Hepatocyte (in vitro differentiated cells): ENCODE measurements at places on chromosomes 5 and 9.
A peak's percentile ranks its signal among the peaks of the same experiment; 100 is the strongest.

DNA sequence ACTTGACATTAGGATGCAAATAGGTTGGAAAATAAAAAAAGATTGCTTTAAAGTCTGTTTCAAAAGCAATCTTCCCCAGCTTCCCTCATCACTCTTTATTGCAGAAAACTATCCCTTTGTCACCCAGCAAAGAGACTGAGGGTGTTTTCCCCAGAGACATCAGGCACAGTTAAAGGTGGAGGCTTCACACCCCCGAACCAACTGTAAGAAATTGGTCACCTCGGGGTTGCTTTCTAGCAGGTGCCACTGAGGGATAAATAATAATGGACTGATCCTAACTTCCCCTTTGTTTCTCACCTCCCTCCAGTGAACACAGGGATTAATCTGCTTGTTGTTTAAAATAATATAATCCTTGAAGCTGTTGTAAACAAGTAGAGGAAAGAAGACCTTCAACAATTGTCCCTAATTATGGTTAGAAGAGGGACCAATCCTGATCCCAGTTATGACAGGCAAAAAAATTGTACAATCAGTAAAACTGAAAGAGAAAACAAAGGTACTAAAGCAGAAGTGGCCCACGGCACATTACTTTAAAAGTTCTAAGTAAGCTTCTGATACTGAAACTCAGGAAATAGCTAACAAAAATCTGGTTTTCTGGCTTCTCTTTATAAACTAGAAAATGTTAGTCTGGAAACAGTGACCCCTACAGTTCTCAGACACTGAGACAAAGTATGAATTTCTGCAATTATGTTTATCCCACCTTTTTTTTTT lies 6.6 kb upstream of the PCSK1 start:
- no peak for DNase-seq

DNA sequence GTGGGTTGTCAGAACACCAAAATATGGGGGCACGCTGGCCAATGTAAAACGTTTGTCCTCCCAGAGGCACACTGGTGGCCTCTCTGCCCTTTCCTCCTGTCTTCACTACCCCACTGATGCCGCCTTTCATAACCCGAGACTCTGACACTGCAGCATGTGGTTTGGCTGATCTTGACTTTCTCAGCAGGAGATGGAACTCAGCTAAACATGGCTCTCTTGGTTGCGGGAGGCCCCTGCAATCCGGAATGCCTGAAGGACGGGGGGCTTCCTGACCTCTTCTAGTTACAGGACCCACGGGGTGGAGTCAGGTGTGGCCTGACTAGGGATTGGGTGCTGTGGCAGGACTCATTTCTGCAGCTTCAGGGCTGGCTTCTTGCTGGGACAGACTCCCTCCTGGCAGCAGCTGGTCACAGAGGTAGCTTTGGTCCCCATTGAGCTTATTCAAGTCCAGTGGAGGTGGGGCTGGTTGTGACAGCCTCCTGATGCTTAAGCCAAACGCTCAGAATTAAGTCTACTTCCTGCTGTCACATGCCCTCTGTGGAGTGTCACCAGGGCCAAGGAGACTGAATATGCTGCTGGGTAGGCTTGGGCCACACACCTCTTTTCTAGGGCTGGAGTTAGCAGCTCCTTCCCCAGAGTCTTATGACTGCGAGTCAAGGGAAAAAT lies 44.2 kb downstream of the NXNL2 start:
- DNase-seq: no peak

- no peak for DNase-seq
These were observed 26.3 kb upstream of the GALNT10 start for GRCh38 chr5:154164249-154164581.

DNA sequence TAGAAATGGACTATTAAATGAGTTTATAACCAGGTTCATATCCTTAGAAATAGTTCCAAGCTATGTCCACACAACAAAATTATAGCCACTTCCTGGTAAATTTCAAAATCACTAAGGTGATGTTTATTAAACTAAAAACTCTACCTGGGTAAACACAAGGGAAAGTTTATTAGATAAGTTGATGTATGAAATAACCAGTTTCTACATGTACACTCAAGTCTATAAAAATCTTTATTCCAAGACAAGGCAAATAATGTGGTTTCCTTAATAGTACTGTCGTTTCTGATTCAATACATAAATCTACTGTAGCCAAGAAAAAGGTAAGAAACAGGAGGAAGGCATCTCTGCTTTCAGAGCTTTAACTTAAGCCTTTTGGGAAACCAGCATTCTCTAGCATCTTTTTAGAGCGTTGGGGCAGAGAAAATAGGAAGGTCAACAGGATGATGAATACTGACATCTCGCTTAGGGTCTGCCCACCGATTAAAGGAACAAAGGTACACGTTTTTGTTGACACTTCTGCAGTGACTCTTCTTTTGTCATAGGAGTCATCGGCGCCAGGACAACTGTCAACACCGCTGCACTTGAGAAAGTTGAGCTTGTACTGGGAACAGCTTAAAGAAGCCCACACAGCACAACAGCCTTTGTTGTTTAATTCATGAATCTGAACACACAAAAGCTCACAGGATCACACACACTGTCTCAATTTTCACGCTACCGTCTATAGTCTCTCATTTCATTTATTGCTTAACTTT lies 513.6 kb downstream of the SLCO4C1 start:
- DNase-seq: no peak

- DNase-seq: peak; percentile 75
These were observed 20.8 kb upstream of the CKMT2 start for GRCh38 chr5:81212211-81212751.
